ENCODE measurements at places on chromosomes 7 and 10.

GRCh38 chr10:78875932-78876331, 192.8 kb upstream of the ZMIZ1 start:
- DNase-seq, result no peak

GRCh38 chr10:116272440-116273283, at the start of gene GFRA1:
Gene GFRA1, minus strand, starts transcription at chr10:116273206. Its CDS starts 1,177 bp downstream, at chr10:116272029.
- no peak for DNase-seq

GRCh38 chr10:132146271-132146671, 40.5 kb upstream of the DPYSL4 start:
- no peak for DNase-seq

GRCh38 chr10:28879875-28880682, 202.8 kb downstream of the BAMBI start:
- no peak for DNase-seq

GRCh38 chr7:94529516-94529915, 19.9 kb downstream of the CASD1 start:
- no peak for DNase-seq

DNA sequence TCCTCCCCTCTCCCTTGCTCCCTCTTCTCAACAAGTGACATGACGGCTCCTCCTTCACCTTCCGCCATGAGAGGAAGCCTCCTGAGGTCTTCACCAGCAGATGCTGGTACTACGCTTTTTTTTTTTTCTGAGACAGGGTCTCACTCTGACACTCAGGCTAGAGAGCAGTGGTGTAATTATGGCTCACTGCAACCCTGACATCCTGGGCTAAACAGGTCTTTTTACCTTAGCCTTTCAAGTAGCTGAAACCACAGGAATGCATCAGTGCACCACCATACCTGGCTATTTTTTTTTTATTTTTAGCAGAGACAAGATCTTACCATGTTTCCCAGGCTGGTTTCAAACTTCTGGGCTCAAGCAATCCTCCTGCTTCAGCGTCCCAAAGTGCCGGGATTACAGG, 43.6 kb downstream of the MDH2 start:
- DNase-seq, result no peak

GRCh38 chr7:80181411-80181810, 46.8 kb downstream of the GNAI1 start:
- DNase-seq, result no peak

All from activated T-helper 1 cell treated with Interleukin-2 at 50 U/mL for 16 hours (primary cell).